Non-pigmented ciliary epithelial cell (primary cell): ENCODE measurements at places on chromosomes 7 and 10.

GRCh38 chr7:66957595-66958290 lies 36.7 kb downstream of the TMEM248 start:
- DNase-seq = no peak

GRCh38 chr10:132709471-132709951 lies 76.4 kb downstream of the NKX6-2 start:
- no peak for DNase-seq

GRCh38 chr7:116843378-116843777 lies 19.0 kb upstream of the CAPZA2 start:
- no peak for DNase-seq

- DNase-seq = no peak
Observed at GRCh38 chr10:70538195-70538520, 59.6 kb downstream of the PALD1 start.

DNA sequence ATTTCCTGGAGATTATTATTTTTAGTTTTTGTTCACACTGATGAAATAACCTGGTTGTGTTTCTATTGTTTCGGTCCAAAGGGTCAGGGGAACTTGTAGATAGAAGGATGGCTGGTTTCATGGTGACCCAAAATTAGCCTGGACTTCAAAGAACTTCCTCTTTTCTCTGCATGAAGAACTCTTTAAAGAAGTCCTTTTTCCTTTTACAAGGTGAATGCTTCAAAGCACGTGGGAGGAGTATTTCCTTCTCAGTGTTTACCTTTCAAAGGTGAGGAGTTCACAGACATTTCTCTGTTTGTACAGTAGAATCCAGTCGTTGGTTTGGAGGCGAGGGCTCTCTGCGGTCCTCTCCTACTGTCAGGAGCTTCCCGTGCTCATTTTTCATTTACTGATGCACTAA lies 561.7 kb downstream of the GATA3 start:
- DNase-seq = no peak

- DNase-seq = no peak
Observed at GRCh38 chr7:78499283-78499682, 700.7 kb downstream of the PHTF2 start.

DNA sequence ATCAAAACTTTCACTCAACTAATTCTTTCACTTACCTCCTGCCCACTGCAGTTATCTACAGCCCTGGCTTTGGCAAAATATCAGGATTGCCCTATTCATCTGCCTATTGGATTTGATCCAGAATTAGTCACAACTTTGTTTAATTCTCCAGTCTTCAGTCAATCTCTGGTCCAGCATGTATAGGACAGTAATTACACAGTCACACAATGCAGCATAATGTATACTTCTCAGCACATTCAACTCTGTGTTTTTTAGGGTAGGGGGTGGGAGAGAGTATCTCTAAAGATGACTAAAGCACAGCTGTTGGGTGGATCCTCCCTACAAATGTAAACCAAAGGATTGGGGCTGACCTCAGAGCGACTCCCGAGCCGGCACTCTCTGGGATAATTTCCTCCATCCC lies 17.7 kb upstream of the NRP1 start:
- DNase-seq = no peak
